ENCODE measurements at places on chromosomes 1 and 21.

DNA sequence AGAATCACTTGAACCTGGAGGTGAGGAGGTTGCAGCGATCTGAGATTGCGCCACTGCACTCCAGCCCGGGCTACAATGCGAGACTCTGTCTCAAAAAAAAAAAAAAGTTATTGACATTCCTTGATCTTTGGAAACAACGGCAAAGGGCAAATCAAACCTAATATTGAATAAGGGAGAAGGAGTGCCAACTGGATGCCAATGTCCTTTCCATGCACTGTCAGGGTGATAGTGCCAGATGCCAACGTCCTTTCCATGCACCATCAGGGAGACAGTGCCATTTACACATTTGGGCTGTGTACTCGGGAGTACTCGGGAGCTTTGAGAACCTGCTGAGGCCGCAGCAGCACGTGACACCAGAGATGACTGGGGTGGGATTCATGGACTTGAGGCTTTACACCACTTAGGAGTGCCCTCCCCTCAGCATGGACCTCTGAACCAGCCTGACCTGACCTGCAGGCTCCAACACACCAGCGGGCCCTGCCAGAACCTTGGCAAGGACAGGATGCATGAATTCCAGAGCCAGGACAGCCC is 34.5 kb upstream of the SOD1 start:
- DNase-seq, result no peak

DNA sequence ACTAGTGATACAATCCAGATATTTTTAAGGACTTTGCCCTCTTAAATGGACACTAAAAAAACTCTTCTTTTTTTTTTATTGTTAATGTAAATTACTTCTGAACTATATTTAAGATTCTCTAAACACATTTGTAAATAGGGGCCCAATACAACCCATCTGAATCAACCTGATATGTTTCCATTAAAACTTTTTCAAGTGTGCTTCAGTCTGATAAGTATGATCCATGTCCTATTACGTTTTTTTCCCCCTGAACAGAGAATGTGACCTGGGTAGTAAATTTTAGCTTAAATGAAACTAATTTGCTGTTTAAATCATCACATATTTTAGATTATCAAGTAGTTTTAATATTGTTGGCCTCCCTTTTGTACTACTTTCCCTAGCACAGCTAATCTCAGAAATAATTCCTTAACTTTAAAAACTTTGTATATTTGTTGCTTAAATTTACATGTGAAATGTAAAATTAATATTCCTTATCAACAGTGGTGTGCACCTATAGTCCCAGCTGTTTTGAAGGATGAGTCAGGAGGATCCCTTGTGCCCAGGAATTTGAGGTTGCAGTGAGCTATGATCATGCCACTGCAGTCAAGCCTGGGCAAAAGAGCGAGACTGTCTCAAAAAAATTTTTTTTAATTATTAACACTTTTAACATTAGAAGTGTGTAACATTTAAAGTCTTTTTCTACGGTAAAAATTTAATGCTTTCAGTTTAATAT is 3.0 kb upstream of the PKN2 start:
- DNase-seq, result no peak

DNA sequence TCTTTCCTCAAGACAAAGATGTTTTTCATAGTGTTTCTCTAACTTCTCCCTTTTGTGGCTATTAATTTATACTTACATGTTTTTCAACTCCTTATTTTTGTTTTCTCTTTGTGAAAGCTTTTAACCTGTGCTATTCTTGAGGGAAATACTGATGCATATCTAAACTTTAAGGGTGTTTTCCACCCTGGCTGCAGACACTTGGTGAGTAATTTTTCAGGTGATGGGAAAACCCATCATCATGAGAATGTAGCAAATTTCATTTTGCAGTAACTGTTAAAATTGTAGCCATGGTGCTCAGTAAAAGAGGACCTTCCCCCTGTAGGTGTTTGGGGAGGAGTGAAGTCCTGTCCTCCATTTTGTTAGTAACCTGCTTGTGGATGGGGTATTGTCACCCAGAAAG is 124.2 kb downstream of the LIPI start:
- no peak for DNase-seq

- DNase-seq, result no peak
Observed at GRCh38 chr1:201264554-201264953, 18.8 kb upstream of the PKP1 start.

DNA sequence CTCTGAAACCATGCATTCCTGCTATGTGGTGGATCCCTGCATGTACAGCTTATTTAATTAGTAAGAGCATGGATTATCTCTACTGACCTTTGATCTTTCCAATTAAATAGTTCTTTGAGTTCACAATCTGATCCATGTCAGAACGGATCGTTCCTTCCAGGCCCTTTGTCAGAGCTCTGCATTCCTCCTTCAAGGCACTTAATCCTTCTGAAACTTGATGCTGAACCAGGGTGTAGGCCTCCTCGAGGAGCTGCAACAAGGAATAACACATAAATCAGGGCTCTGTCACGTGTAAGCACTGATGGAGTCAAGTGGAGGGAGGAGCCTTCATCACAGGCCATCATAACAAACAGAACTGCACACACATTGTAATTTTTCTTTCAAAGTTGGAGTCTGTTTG is 68.4 kb upstream of the EDEM3 start:
- DNase-seq, result no peak

GRCh38 chr1:192749349-192749748 is 59.5 kb upstream of the RGS2 start:
- DNase-seq, result no peak

DNA sequence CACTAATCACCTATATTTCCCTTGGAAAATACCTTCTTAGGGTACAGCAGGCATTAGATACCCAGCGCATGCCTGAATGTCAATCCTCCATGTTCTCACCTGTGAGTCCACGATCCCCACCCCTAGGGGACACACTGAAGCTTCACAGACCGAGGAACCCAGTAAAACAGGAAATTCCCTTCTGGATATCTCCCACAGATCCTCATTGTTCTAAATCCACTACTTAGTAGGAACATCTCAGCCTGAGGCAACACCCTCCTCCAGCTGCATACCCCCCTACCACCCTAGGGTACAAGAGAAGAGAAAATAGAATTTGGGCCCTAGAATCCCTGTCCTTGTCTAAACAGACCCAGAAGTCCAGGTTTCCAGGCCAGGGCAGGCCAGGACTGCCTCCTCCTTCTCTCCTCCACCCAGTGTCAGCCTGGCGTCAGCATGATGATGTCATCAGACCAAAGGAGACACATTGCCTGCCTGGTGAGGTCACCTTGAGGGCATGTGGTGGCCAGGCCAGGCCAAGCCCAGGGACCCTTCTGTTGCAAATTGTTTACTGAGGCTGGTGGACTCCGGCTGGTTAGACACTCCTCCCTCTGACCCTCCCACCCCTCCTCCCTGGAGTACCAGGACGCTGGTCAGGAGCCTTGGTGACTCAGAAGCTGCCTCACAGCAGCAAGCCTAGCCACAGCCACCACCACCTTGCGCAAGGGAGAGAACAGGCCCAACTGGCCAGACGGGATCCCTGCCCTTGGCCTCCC is 6.2 kb downstream of the NECTIN4 start:
- no peak for DNase-seq

GRCh38 chr1:39992234-39992633 is 37.3 kb downstream of the MFSD2A start:
- no peak for DNase-seq

GRCh38 chr1:37481289-37482003 is 7.1 kb downstream of the ZC3H12A start:
- no peak for DNase-seq

DNA sequence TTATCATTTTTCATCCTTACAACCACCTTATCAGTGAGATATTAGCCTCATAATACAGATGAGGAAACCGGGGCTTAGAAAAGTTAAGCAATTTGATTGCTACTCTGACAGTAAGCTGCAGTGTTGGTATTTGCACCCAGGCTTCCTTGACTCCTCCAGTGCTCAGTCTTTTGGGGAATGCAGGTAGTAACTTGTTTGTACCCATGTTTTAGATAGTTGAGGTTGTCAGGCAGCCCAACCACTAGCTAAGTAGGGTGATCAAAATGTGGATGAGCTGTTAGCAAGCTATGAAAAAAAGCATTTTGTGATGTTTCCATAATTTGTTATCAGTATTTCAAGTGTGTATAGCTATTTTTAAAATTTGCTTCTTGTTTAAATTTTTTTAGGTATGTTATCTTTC is 80.8 kb downstream of the SASS6 start:
- DNase-seq, result no peak

GRCh38 chr1:109299558-109300343 is 7.1 kb downstream of the MYBPHL start:
- no peak for DNase-seq

DNA sequence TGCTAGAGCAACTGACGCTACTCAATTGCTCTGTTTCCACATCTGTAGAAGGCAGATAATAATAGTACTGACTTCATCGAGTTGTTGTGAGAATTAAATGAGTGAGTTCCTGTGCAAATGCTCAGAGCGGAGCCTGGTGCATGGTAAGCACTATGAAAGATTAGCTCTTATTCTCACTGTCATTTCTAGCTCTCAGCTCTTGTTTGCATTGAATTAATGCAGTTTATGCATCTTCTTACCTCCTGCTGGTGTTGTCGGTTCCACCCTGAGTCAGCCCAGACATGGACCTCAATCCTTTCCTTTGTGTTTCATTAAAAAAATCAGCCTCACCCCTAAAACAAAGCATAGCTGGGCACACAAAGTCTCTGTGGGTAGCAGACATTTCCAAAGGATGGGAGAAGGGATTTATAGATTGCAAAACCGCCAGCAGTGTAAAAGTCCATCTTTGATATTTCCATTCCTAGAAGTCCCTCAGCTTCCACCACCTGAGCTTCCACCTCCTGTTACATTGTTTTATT is 254.4 kb upstream of the CSF3R start:
- DNase-seq, result no peak

Measured in AG04449 (cell line).